A549 treated with Hydrocortisone at 1 μM for 4 hours (cell line): ENCODE measurements at places on chromosomes 1 and 21. TPM values are rescaled to one million over a fixed set of nuclear protein-coding genes. Genes with fewer than 3 reads are reported as not detected.

The APP gene
- total RNA-seq: 257 to 344 TPM (median 285 TPM) in 5 replicates

The LPGAT1 gene
- total RNA-seq: 19.1 to 30.6 TPM (median 26.9 TPM) in 5 replicates

The SPATA6 gene
- 1.3 to 2.9 TPM (median 1.7 TPM) in 5 replicates for total RNA-seq

The TOMM40L gene
- 10.6 to 13.0 TPM (median 11.1 TPM) in 5 replicates for total RNA-seq

The CCDC27 gene
- total RNA-seq: not detected in 5 replicates

The RIPPLY3 gene
- total RNA-seq: 0.38 to 0.59 TPM (median 0.59 TPM) in 5 replicates
